ENCODE measurements at places on chromosomes 1 and 21.

DNA sequence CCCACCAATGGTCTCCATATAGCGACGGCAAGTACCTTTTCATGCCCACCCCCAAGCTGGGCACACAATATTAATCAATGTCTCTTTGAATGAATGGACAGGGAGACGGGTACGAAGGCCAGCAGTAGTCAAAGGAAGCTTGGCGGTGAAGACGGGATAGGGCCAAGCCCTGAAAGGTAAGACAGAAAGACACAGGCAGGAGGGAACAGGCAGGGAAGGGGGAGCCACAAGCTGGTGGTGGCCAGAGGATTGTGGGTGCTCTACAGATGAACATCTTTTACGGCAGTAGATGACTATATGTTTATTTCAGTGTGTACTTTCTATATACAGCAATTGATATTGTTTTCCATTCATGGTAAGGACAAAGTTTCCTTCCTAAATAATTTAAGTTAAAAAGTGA, 16.3 kb downstream of the CAPZB start:
- DNase-seq, result no peak

DNA sequence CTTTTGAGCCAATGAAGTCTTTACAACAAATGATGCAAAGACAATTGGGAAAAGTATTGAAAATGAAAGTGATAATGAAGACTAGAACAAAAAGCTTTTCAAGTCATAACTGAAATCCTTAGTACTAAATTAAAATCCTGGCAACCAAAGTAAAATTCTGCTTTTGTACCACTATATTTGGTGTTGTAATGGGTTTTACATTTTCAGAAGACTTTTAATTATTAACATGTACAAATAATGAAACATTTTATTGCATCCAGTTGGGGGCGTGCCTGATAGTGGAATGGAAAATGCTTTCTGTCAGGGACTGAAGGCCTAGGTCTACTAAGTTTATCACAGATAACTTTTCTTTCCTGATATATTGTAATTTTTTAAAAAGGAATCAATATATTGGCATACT, 89.4 kb downstream of the SDCCAG8 start:
- no peak for DNase-seq

- DNase-seq, result no peak
Observed at GRCh38 chr1:7229186-7229585, 443.9 kb downstream of the CAMTA1 start.

DNA sequence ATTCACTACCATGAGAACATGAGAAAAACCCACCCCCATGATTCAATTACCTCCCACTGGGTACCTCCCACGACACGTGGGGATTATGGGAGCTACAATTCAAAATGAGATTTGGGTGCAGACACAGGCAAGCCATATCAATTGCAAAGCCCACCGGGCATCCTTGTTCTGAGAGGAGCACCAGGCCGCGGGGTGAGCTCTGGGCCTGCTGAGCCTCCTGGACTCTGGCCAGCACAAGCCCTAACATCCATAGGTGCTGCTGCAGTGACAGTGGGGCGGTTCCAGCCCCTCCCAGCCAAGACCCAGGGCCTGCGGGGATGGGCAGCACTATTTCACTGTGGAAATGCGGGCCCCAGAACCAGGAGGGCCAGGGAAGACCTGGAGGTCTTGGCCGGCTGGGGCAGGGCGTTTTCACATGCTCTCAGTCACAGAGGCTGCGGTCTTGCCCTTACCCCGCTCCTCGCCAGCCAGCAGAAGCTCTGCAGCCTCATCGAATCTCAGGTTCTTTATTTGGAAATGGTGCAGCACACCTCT, 103.8 kb downstream of the PCBP3 start:
- no peak for DNase-seq

GRCh38 chr1:43821471-43821870, 112.1 kb upstream of the ARTN start:
- DNase-seq, result no peak

Data from central memory CD4-positive, alpha-beta T cell (primary cell).